ENCODE measurements at places on chromosomes 5 and 9.
A peak's percentile ranks its signal among the peaks of the same experiment; 100 is the strongest.

DNA sequence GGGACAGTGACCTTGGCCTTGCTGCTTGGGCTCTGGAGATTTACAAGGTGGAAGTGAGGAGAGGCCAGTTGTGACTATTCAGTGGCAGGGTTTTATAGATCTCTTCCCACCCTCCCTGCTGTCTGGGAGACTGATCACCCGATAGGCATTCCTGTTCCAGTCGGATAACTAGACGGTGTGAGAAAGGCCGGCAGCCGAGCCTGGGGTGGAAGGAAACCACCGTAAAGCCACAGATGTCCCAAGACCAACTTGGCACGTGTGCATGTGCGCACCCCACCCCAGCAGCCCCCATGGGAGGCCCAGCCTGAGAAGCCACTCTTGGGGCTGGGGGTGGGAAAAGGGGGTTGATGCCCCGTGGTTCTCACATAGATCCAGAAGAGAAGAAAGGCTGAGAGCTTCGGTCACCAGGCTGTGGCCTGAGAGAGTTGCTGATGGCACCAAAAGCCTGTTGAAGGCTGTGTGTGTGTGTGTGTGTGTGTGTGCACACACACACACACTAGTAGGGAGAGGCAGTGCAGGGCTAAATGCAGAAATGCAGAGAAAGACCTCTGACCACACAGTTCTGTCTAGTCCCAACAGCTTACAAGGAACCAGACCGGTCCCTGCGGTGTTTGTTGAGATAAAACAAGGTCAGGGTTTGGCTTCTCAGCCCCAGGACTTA lies 225.8 kb downstream of the FANCC start:
- peak overlapping the region; percentile 81 for H3K27ac ChIP-seq
- DNase-seq, result no peak
- no peak overlapping the region for H3K4me3 ChIP-seq
- peaks cover 100% of the 10 kb centered on the region for H3K4me1 ChIP-seq
- no peaks in the 10 kb centered on the region for H3K27me3 ChIP-seq

DNA sequence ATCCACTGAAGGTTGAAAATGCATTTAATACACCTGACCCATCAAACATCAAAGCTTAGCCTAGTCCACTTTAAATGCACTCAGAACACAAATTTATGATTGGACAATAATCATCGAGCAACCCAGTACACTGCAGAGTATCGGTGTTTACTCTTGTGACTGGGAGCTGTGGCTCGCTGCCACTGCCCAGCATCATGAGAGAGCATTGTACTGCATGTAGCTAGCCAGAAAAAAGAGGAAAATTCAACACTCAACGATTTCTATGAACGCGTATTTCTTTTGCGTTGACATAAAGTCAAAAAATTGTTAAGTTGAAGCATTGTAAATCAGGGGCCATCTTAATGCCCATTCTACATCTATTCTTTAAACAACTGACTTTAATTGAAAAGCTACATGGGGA lies 95.1 kb upstream of the CD180 start:
- H3K4me1 ChIP-seq, result peaks cover 68% of the 10 kb centered on the region
- no peaks in the 10 kb centered on the region for H3K27me3 ChIP-seq
- no peak overlapping the region for H3K4me3 ChIP-seq
- DNase-seq, result no peak
- H3K36me3 ChIP-seq, result no peaks in the 10 kb centered on the region

DNA sequence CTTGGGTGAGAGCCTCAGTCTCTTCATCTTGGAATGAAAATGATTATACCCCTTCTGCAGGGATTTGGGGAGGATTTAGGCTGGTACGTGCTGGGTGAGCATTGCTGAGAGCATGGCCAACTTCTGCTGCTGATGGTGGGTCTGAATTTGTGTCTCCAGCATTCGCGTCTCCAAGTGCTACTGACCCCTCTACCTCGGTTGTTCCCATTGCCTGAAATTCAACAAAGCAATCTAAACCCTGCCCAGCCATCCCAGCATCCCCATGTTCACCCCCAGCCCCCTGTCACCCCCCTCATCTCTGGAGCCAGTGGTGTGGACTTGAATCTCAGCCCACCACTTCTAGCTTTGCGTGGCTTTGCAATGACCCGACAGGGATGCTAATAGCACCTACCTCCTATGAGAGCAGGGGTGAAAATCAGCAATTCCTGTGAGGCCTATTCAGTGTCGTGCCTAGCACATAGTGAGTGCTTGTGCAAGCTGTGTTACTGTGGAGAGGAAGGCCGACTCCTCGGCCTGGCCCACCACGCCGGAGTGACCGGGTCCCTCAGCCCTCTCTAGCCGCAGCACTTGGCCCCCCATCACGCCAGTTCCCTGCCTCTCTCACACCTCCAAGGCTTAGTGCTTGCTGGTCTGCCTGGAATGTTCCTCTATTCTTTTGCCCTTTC lies 43.4 kb upstream of the SH3PXD2B start:
- DNase-seq, result peak; percentile 2
- H3K27ac ChIP-seq, result no peak overlapping the region
- no peak overlapping the region for H3K4me3 ChIP-seq

DNA sequence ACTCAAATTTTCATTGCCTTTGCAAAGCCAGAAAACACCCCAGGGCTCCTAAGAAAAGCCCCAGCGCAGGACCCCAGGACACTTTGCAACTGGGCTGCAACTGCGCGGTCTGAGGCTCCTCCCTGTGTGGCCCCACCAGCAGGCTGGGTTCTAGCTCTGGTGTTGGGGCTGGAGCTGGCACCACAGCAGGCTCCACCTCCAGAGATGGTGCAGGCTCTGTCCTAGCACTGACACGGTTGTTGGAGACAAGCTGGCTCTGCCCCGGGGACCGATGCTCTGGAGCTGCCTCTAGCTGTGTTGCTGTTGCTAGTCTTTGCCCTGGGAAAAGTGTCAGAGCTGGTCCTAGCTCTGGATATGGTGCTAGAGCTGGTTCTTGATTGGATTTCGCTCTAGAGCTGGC lies 13.6 kb downstream of the LCN10 start:
- peaks cover 27% of the 10 kb centered on the region for H3K4me1 ChIP-seq
- peaks cover 27% of the 10 kb centered on the region for H3K36me3 ChIP-seq
- H3K27me3 ChIP-seq, result no peaks in the 10 kb centered on the region
- peak overlapping the region; percentile 67 for H3K4me3 ChIP-seq

DNA sequence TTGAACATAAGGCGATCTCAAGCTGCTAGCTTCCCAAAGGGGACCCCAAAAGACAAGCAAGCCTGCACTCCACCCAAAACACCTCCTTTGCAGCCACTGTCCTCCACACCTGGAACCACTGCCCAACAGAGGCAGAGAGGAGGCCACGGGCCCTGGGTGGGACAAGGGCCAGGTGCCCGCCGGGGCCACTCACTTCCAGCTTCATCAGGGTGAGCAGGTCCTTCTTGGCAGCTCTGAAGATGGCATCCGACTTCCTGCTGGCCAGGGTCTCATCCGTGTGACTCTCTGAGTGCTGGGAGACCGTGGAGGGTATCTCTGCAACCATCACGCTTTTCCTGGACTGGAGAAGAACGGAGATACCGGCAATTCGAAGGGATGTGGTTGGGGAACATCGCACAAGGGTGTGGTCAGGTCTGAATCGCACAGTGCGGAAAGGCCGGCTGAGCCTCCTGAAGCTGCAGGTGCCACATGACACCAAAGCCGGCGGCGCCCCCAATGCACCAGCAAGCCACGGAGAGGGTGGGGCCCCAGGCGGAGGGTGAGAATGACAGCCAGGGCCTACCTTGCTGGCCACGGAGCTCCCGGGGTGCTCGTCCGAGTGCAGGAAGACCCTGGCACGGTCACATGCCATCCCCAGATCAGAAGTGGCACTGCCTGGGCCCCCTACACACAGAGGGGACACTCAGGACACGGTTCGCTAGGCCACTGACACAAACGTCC lies 44.6 kb downstream of the PNPLA7 start:
- DNase-seq, result no peak
- H3K4me1 ChIP-seq, result no peaks in the 10 kb centered on the region
- no peak overlapping the region for H3K4me3 ChIP-seq
- no peaks in the 10 kb centered on the region for H3K27me3 ChIP-seq
- H3K27ac ChIP-seq, result no peak overlapping the region

DNA sequence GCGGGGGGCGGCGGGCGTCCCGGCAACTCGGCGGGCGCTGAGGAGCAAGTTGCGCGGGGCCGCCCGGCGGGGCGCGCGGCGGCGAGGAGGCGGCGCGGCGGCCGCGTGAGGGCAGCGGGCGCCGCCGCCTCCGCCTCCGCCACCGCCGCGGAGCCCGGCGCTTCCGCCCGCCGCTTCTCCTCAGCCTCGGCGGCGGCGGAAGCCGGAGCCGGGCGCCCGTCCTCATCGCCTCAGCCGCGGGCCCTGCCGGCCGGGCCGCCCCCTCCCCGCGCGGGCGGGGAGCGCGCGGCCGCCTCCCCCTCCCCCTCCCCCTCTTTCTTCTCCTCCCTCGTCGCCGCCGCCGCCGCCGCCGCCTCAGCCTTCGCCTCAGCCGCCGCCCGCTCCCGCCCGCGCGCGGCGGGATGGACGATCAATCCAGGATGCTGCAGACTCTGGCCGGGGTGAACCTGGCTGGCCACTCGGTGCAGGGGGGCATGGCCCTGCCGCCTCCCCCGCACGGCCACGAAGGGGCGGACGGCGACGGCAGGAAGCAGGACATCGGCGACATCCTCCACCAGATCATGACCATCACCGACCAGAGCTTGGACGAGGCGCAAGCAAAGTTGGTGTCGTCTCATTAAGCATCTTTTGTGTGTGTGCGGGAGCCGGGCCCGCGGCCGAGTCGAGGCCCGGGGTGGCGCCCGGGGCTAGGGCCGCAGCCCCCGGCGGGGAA lies at the start of gene PBX3:
Gene PBX3 (plus strand): TSS at position 321 of the 712 bp plus-strand sequence.
- H3K27ac ChIP-seq, result peak within 1 kb of the TSS; percentile 93
- H3K36me3 ChIP-seq, result no peaks in the 10 kb centered on the region

- no peak overlapping the region for H3K4me3 ChIP-seq
- no peaks in the 10 kb centered on the region for H3K36me3 ChIP-seq
- peaks cover 9% of the 10 kb centered on the region for H3K4me1 ChIP-seq
- DNase-seq, result no peak
- H3K27me3 ChIP-seq, result no peaks in the 10 kb centered on the region
- no peak overlapping the region for H3K27ac ChIP-seq
These were observed 671.4 kb downstream of the NR2F1-AS1 start for GRCh38 chr5:92909602-92909962.

- H3K4me1 ChIP-seq, result no peaks in the 10 kb centered on the region
- H3K36me3 ChIP-seq, result no peaks in the 10 kb centered on the region
- no peak overlapping the region for H3K27ac ChIP-seq
These were observed 199.3 kb downstream of the PAX5 start for GRCh38 chr9:36834736-36835135.

DNA sequence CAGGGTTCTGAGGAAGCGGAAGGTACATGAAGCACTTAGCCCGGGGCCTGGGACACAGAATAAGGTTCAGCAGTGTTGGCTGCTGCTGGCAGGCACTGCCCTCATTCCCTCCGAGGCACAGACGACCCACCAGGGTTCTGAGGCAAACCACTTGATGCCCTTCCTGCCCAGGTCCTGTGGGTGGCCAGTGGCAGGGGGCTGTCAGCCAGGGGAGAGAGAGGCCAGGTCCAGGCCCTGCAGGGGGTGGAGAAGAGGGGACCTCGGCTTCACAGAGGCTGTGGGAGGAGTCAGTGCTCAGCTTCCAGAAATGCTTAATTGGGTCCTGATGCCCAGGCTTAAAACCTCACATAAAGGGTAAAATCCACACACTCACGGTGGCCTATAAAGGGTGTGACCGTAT lies 4.4 kb upstream of the ZDHHC12 start:
- no peak overlapping the region for H3K4me3 ChIP-seq
- peaks cover 39% of the 10 kb centered on the region for H3K36me3 ChIP-seq
- H3K27me3 ChIP-seq, result no peaks in the 10 kb centered on the region
- DNase-seq, result no peak
- H3K4me1 ChIP-seq, result no peaks in the 10 kb centered on the region

GRCh38 chr5:107157809-107158208 lies 512.9 kb downstream of the EFNA5 start:
- H3K4me3 ChIP-seq, result no peak overlapping the region
- H3K27me3 ChIP-seq, result no peaks in the 10 kb centered on the region
- no peaks in the 10 kb centered on the region for H3K36me3 ChIP-seq
- DNase-seq, result no peak

- H3K4me3 ChIP-seq, result no peak overlapping the region
- DNase-seq, result no peak
- H3K27me3 ChIP-seq, result no peaks in the 10 kb centered on the region
- H3K4me1 ChIP-seq, result peaks cover 4% of the 10 kb centered on the region
These were observed 958 bp downstream of the CD180 start for GRCh38 chr5:67195406-67196275.

DNA sequence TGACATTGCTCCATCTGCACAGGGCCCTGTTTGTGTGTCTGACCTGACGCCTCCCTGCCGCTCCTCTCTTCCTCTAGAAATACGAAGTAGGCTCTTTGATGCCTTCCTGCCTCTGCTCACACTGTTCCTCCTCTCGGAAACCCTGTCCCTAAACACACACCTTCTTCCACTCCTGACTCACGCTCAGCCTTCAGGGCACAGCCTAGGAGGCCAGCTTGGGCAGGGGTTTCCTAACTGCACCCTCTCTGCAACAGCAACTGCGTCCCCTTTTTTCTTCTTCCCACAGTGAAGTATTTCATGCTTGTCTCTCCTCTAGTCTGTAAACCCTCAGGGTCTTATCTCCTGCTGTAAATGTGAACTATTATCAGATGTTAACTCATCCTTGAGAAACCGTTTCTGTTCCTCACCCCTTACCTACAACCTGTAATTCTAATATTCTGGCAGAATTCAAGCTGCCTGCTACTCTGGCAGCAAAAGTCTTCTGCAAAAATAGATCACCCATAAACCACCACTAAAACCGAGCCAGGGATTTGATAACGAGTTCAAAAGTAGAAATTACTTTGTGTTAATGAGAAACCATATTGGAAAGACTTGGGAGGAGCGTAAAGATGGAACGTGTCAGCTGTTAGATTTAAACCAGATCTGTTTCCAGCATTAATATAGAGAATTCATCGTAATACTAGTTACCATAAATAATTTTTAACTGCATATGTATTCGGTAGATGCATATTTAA lies 100.2 kb downstream of the DAPK1 start:
- no peak for DNase-seq
- H3K36me3 ChIP-seq, result no peaks in the 10 kb centered on the region
- no peak overlapping the region for H3K4me3 ChIP-seq
- H3K27me3 ChIP-seq, result no peaks in the 10 kb centered on the region
- H3K27ac ChIP-seq, result no peak overlapping the region

DNA sequence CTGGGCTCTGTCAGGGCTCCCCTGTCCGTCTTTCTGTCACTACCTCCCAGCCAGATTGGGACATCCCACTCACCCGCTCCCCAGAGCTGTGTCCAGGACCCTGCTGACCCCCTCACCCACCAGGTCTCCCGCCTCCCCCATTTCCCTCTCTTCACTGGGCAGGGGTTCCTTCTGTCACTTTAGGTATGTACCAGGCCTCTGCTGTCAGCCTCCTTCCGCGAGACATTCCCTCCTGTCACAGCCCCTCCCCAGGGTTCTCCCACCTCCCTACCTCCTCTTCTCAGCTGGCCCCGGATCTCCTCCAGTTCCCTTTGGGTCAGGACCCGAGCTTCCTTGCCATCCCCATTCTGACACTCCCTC lies 488 bp downstream of the POLR1E start:
- H3K36me3 ChIP-seq, result peaks cover 34% of the 10 kb centered on the region
- H3K4me3 ChIP-seq, result peak overlapping the region; percentile 89
- peaks cover 24% of the 10 kb centered on the region for H3K4me1 ChIP-seq
- H3K27ac ChIP-seq, result peak overlapping the region; percentile 93
- no peak for DNase-seq

- H3K27ac ChIP-seq, result no peak overlapping the region
- H3K36me3 ChIP-seq, result no peaks in the 10 kb centered on the region
- H3K27me3 ChIP-seq, result no peaks in the 10 kb centered on the region
These were observed 1921.6 kb upstream of the WWC1 start for GRCh38 chr5:166369807-166370206.

GRCh38 chr9:127055745-127056402 lies 66.6 kb downstream of the ANGPTL2 start:
- H3K4me1 ChIP-seq, result no peaks in the 10 kb centered on the region
- no peak overlapping the region for H3K4me3 ChIP-seq
- H3K36me3 ChIP-seq, result no peaks in the 10 kb centered on the region
- DNase-seq, result no peak
- H3K27ac ChIP-seq, result no peak overlapping the region

Data from tibial nerve (tissue), 4 donors.